ENCODE measurements at places on chromosomes 2 and 18.

- no peak for DNase-seq
Observed at GRCh38 chr2:34254272-34254878, 655.3 kb upstream of the FAM98A start.

DNA sequence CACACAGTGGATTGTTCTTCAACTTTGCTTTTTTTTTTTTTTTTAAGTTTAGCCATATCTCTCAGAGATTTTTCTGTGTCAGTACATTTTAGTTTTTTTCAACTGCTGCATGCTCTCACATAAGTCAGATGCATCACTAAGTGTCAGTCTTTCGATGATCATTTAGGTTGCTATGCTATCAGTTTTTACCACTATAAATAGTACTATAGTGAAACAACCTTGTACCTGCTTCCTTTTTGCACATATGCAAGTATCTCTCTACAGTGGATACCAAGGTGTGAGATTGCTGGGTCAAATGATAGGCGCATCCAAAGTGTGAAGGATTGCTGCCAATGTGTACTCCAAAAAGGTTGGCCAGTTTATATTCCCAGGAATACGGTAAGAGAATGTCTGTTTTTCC, 33.5 kb upstream of the MAP4K3 start:
- DNase-seq = no peak

DNA sequence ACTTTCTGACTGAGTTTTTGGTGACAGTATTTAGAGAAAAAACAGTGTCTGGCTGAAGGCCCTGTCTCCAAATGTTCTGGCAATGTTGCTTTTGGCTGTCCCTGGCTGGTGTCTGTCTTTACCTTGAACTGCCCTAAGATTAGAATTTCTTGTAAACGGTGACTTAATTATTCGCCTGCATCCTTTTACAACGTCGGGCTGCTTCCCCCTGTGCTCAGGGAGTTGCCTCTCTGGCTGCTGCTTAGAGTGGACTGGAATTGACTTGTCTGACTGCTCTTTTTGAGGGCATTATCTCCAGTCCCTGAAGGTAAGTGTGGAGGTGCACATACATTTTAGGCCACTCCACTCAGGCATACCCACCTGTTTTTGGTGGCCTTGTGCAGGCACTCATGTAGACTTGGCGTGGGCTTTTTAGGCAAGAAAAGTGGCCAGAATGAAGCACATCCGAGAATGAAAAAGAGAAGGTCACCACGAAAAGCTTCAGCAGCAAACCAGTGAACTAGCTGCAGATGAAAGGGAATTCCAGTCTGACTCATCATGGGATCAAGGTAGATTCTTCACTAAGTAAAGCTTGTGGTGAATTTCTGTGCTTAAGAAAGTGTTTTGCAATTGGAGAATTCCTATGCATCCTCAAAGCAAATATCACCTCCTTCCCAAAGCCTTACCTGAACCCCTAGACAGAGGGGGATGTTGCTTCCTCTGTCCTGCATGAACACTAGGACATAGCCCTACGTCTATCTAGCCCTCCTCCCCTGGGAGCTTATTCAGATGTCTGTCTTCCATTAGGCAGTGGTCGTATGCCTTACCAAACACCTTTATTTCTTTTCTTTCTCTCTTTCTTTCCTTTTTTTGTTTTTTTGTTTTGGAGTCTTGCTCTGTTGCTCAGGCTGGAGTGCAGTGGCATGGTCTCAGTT, 230.3 kb upstream of the TRIB2 start:
- DNase-seq = no peak

DNA sequence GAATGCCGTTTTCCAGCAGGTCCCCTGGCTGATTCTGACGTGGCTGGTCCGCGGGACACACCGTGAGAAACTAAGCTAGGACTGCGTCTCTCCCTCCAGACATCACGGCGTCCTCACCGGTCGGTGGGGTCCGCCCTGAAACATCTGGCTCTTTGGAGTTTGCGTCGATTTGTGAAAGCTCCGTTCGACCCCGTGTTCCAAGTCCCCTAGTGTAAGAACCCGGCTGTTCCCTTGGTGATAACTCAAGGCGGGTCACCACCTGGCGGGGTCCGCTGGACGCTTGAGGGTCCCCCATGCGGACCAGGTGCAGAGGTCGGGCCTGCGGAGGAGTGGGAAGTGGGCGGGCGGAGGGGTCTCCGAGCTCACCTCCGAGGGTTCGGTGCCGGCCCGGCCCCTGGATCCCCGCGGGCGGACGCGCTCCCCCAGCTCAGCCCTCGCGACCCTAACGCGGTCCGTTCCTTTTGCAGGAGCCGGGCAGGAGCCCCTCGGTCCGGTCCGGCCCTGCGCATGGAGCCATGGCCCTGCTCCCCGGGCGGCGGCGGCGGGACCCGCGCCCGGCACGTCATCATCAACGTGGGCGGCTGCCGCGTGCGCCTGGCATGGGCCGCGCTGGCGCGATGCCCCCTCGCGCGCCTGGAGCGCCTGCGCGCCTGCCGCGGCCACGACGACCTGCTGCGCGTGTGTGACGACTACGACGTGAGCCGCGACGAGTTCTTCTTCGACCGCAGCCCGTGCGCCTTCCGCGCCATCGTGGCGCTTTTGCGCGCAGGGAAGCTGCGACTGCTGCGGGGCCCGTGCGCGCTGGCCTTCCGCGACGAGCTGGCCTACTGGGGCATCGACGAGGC, 65.6 kb downstream of the KCNG2 start:
- no peak for DNase-seq

- DNase-seq = no peak
Observed at GRCh38 chr2:42965910-42966309, 173.5 kb upstream of the HAAO start.

- no peak for DNase-seq
Observed at GRCh38 chr2:102932501-102932900, 170.7 kb downstream of the TMEM182 start.

GRCh38 chr2:181367411-181367810, 89.8 kb upstream of the ITGA4 start:
- no peak for DNase-seq

DNA sequence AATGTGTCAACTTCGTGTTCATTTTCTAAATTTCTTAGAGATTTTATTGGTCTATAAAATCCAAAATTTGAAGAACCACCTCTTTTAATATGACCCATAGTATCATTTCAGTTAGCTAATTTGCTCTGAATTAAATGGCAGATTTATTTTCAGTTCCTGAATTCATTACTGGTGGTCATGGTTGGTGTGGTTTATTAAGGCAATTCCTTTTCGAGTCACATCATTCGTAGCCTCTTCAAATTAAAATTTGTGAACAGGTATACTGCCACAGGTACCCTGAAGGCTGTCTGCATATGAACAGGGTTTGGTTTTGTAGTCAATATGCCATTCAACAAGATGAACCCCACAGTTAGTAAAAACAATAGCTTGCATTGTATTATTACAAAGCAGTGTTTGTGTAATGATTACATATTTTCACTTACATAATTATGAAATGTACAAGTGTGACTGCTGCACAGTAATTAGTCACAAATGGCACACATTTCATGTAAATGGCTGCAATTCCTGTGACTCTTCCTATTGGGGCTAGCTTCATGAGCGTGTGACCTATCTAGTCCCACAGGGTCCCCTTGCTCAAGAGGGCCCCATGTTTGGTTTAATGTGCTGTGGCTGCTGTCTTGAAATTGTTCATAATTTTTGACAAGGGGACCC, 48.9 kb downstream of the CDC42EP3 start:
- no peak for DNase-seq

DNA sequence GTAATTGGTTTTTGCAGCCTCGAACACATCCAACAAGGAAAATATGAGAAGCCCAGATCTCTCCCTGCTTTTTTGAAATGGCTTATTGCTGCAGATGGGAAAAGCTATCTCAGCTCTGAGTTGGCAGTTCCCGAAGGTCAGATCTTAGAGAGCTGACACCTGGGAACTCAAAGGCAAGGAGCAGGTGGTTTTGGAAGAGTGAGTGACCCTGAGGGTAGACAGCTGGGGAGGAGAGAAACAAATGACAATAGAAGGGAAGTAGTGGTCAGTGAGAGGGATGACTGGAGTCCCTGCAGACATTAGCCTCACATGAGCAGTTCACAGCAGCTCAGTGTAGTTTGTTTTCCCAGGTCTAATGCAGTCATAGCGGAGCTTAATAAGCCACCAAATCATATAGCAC, 317.9 kb downstream of the STK39 start:
- DNase-seq = no peak

GRCh38 chr18:68847219-68847837, 49.4 kb downstream of the CCDC102B start:
- no peak for DNase-seq

GRCh38 chr2:201404699-201405280, 46.5 kb downstream of the TRAK2 start:
- DNase-seq = no peak

DNA sequence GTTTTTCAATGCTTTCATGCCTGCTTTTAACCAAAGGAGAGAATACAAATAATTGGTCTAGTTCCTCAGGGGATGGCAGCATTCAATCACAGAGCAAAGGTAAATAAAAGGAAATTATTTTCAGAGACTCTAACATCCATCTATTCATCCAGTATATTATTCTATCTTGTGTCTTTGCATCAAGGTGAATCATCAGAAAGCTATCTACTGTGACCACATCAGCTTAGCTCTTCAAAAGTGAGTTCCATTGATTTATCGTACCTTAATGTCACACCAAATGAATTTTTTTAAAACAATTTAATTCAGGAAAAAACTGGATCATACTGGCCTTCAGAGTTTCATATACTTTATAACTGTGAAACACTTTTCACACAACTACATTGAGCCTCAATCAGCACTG, 66.1 kb downstream of the CHN1 start:
- DNase-seq = no peak

All from stimulated activated CD4-positive, alpha-beta T cell treated with anti-CD3 and anti-CD28 coated beads, Interleukin-2, amount 100 ng/mL, for 4 hours (primary cell).